ENCODE measurements at places on chromosomes 11 and 22. TPM values are rescaled to one million over a fixed set of nuclear protein-coding genes. Genes with fewer than 3 reads are reported as not detected.

DNA sequence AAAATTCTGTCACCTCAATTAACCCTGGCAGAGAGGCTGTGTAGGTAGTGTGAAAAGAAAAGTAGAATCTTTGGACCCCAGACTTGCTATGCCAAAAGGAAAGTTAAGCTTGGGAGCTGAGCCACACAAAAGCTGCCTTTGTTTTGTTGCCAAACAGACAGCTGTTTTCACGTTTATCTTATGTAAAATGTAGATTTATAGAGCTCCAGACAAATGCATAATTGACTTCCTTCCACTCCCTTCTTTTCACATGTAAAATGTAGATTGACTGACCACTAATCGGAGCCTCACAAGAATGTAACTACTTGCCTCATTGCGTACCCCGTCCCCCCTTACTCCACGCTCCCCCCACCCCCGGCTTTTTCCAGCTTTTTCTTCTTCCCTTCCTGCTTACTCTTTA, 2302.2 kb upstream of the RAG2 start:
- no peak overlapping the region for H3K27ac ChIP-seq
- no peak overlapping the region for H3K4me3 ChIP-seq
- no peaks in the 10 kb centered on the region for H3K4me1 ChIP-seq
- H3K27me3 ChIP-seq: no peaks in the 10 kb centered on the region
- no peaks in the 10 kb centered on the region for H3K36me3 ChIP-seq

DNA sequence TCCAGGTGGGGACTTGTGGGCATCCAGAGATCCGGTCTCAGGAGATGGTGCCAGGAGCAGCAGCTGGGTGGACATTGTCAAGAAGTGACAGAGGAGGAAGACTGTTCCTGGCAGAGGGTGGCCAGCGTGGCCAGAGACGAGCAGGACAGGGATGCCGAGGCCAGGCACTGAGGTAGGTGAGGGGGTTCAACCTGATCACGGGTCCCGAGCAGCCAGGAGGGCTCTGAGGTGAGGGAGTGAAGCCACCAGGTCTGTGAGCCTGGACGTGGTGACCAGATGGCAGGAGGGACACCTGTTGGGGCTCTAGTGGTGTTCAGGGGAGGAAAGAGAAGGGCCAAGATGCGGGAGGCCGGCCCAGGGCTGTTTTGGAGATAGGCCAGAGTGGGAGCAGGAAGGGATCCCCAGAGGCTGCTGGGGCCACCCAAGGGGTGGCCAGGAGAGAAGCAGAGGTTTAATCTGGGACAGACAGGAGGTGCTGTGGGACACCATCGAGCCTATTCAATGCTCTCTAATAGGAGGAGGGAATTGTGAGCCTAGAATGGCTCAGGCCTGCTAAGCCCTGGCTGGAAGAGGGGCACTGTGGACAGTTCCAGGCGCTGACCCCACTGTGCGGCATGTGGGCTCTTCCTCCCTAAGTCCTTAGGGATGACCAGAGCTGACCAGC, 6.3 kb downstream of the PPM1F start:
- no peaks in the 10 kb centered on the region for H3K36me3 ChIP-seq
- H3K27me3 ChIP-seq: no peaks in the 10 kb centered on the region
- DNase-seq: no peak
- no peak overlapping the region for H3K27ac ChIP-seq
- H3K4me3 ChIP-seq: no peak overlapping the region
- peaks cover under 1% of the 10 kb centered on the region for H3K4me1 ChIP-seq

GRCh38 chr22:20551805-20552442, 44.5 kb downstream of the MED15 start:
- no peaks in the 10 kb centered on the region for H3K36me3 ChIP-seq
- peak overlapping the region; percentile 96 for H3K27ac ChIP-seq
- no peaks in the 10 kb centered on the region for H3K27me3 ChIP-seq
- H3K4me3 ChIP-seq: no peak overlapping the region

GRCh38 chr11:38503876-38504275, 1905.8 kb upstream of the RAG2 start:
- no peak overlapping the region for H3K27ac ChIP-seq
- no peak overlapping the region for H3K4me3 ChIP-seq
- no peaks in the 10 kb centered on the region for H3K4me1 ChIP-seq
- H3K27me3 ChIP-seq: no peaks in the 10 kb centered on the region
- no peak for DNase-seq

GRCh38 chr11:117612177-117612576, 184.8 kb downstream of the DSCAML1 start:
- no peaks in the 10 kb centered on the region for H3K4me1 ChIP-seq
- peaks cover 46% of the 10 kb centered on the region for H3K27me3 ChIP-seq
- H3K27ac ChIP-seq: no peak overlapping the region
- DNase-seq: no peak
- H3K4me3 ChIP-seq: no peak overlapping the region

DNA sequence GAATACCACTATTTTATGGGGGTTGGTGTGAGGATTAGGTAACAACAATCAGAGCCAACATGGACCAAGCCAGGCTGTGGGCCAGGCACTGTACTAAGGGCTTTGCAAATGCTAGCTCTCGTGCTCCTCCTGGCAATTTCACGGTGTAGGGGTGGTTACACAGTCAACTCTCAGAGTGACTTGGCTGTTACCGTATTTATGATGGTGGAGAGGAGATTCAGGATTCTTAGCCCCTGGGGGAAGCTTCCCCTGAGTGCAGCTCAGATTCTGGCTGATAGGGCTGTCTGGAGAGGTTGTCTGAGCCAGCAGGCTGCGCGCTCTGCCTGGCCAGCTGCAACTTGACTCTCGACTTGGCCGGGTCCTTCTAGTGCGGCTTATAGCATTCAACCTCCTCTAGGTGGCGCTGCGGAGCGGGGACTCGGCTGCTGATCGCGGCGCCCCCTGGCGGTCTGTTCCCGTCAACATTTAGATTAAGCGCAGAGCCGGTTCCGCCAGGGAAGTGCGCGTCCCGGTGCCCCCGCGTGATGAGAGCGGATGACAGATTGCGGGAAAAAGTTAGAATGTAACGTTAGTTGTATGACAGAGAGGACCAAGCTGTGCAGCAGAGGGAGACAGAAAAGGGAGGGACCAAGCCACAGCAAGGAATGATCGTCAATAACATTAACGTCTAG, 4.5 kb upstream of the NCF4 start:
- H3K36me3 ChIP-seq: no peaks in the 10 kb centered on the region
- peaks cover 5% of the 10 kb centered on the region for H3K4me1 ChIP-seq
- no peak overlapping the region for H3K27ac ChIP-seq
- peak; percentile 94 for DNase-seq
- no peak overlapping the region for H3K4me3 ChIP-seq

- DNase-seq: no peak
- H3K36me3 ChIP-seq: no peaks in the 10 kb centered on the region
- H3K27ac ChIP-seq: no peak overlapping the region
- no peak overlapping the region for H3K4me3 ChIP-seq
Observed at GRCh38 chr22:35359380-35360065, 21.4 kb upstream of the HMOX1 start.

GRCh38 chr11:46450846-46451477, 59.4 kb upstream of the CHRM4 start:
- no peaks in the 10 kb centered on the region for H3K27me3 ChIP-seq
- H3K27ac ChIP-seq: no peak overlapping the region
- H3K4me1 ChIP-seq: peaks cover 5% of the 10 kb centered on the region

- no peaks in the 10 kb centered on the region for H3K27me3 ChIP-seq
- no peaks in the 10 kb centered on the region for H3K36me3 ChIP-seq
- no peaks in the 10 kb centered on the region for H3K4me1 ChIP-seq
- no peak overlapping the region for H3K27ac ChIP-seq
- DNase-seq: peak; percentile 65
Observed at GRCh38 chr22:39205344-39206021, 39.3 kb downstream of the PDGFB start.

- no peaks in the 10 kb centered on the region for H3K36me3 ChIP-seq
- no peaks in the 10 kb centered on the region for H3K4me1 ChIP-seq
- peak; percentile 66 for DNase-seq
- H3K4me3 ChIP-seq: no peak overlapping the region
- no peaks in the 10 kb centered on the region for H3K27me3 ChIP-seq
Observed at GRCh38 chr11:135033540-135033939, 621.5 kb upstream of the B3GAT1 start.

DNA sequence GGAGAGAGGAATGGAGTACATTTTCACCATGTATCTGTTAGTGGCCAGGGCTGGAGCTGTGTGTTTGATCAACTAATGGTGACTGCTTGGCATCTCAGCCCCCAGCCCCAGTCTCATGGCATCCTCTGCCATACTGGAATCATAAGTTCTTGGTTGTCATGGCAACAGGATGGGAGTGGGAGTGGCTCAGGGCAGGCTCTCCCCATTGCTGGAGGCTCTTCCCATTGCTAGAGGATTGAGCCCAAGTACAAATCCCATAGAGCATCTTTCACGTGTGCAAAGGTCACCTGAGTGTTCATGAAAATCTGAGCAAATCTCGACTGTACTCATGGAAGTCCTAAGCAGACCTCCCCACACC, 14.9 kb downstream of the DNAJB13 start:
- DNase-seq: no peak
- H3K27ac ChIP-seq: no peak overlapping the region
- no peaks in the 10 kb centered on the region for H3K36me3 ChIP-seq
- H3K27me3 ChIP-seq: no peaks in the 10 kb centered on the region
- no peaks in the 10 kb centered on the region for H3K4me1 ChIP-seq
- no peak overlapping the region for H3K4me3 ChIP-seq

ZW10 gene
- total RNA-seq: 22.3 TPM

RBM4 gene
- total RNA-seq: 150 TPM

PARVA gene
- total RNA-seq: 37.4 TPM

CADM1 gene
- total RNA-seq: 48.4 TPM

TNNT3 gene
- total RNA-seq: 19.2 TPM

Data from hepatocyte (in vitro differentiated cells).